Stimulated activated naive CD8-positive, alpha-beta T cell treated with anti-CD3 and anti-CD28 coated beads, Interleukin-15, amount 100 ng/mL, for 72 hours (primary cell): ENCODE measurements at places on chromosomes 16 and 17.

DNA sequence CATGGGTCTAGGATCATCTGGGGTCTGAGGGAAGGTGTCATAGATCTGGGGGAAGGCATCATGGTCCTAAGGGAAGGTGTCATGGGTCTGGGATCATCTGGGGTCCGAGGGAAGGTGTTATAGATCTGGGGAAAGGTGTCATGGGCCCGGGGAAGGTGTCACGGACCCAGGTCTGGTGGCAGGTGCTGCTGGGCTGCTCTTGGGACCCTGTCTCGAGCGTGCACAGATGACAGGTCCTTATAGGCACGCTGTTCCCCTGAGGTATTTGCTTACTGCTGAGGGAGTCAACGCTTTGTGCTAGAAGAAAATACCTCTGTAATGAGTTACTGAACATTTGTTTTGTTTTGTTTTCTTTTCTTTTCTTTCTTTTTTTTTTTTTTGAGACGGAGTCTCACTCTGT is 1.4 kb downstream of the RAB40C start:
- DNase-seq: no peak

GRCh38 chr17:31856750-31857149 is 2.3 kb downstream of the COPRS start:
- no peak for DNase-seq

DNA sequence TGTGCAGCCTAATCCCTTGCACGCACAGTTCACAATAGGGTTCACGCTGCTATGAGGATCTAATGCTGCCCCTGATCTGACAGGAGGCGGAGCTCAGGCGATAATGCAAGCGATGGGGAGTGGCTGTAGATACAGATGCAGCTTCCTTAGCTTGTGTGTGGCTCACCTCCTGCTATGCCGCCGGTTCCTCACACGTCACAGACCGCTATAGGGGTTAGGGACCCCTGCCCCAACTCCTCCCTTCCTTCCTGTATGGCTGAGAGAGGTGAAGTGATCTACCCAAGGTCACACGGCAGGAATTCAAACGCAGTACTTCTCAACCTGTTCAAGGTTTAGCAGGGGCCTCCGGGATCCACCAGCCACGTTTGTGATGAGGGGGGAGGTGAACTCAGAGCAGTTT is 13.4 kb upstream of the PLLP start:
- peak; percentile 32 for DNase-seq

DNA sequence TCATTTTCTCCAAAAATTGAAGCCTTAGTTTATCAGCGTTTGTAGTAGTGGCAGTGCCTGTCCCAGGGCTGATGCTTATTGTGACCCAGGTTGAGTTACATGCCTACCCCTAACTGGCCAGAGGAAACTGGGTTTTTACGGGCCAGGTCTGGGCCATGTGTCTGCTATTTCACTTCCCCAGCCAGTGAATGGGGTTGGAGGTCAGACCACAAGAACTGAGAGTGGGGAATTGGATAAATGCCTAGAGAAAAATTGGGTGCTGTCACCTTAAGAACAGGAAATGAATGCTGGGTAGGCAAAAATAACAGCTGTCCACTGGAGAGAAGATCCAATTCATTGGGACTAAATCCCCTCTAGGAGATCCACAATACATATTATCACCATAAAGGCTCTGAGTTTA is 5.2 kb downstream of the ADPRM start:
- no peak for DNase-seq

DNA sequence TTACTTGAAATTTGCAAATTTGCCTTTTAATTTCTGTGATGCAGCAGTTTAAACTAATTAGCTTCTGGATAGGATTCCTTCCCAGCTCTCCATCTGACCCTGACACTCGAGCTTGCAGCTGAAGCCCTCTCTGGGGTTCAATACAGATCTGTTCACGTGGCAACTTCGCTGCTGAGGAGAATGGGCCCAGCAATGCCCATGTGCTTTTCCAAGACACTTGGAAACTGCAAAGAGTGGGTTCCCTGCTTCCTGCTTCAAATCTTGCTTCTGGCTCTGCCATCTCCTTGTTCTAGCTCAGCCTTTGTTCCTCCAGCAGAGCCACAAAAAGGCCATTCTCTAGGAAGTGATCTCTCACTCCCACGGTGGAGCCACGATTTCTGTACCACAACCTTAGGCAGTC is 50.0 kb upstream of the IRX6 start:
- DNase-seq: no peak
